ENCODE measurements at places on chromosomes 16 and 17.

- no peak for DNase-seq
Measured at GRCh38 chr17:3594051-3594800, 15.0 kb downstream of the TRPV1 start.

DNA sequence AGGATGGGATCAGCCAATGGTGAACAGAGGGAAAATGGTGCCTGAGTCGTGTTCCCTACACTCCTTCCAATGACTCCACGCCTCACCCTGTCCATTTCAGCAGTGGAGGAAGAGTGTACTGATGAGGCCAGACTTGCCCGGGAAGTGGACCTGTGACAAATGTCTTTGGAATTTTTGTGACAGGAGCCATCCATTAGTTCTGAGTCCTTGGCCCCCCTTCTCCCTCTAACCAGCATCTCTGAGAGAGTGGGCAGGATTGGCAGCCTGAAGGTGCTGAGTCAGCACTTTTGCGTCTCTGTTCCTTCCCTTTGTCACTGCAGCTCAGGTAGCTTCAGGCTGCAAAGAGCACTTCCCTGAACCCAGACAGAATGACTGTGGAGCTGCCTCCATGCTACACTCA, 30.8 kb downstream of the BEAN1 start:
- DNase-seq: no peak

- DNase-seq: no peak
Measured at GRCh38 chr16:69820926-69821541, 58.9 kb downstream of the WWP2 start.

DNA sequence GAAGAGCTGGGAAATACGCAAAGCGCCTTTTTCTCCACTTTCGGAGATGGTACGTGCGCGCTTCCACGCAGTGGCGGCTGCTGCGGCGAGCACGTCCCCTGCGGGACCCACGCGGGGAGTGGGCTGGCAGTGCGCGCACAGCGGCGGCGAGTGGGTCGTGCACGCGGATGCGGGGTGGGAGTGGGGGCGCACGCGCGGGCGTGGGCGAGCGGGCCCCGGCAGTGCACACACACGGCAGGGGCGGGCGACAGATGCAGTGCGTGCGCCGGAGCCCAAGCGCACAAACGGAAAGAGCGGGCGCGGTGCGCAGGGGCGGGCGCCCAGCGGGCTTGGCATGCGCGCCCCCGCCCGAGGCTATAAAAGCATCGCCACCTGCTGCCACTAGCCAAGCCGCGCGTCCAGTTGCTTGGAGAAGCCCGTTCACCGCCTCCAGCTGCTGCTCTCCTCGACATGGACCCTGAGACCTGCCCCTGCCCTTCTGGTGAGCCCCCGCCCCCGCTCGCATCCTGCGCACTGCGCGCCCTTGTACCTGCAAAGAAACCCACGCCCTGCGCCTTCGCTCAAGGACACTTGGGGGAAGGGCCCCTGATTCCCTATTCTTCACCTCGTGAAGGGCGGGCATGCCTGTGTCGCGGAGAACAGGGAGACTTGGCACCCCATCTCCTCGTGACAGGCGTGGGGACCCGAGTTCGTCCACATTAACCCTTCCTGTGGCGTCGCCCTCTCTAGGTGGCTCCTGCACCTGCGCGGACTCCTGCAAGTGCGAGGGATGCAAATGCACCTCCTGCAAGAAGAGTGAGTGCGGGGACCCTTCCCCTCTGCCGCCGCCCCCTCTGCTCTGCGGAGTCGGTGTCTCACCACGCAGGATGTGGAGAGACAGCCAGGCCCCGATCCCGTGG, at the start of gene MT3:
Gene MT3 (plus strand): TSS at position 388 of the 899 bp plus-strand sequence. CDS start 63 bp downstream, at position 451.
- peak; percentile 26 for DNase-seq

DNA sequence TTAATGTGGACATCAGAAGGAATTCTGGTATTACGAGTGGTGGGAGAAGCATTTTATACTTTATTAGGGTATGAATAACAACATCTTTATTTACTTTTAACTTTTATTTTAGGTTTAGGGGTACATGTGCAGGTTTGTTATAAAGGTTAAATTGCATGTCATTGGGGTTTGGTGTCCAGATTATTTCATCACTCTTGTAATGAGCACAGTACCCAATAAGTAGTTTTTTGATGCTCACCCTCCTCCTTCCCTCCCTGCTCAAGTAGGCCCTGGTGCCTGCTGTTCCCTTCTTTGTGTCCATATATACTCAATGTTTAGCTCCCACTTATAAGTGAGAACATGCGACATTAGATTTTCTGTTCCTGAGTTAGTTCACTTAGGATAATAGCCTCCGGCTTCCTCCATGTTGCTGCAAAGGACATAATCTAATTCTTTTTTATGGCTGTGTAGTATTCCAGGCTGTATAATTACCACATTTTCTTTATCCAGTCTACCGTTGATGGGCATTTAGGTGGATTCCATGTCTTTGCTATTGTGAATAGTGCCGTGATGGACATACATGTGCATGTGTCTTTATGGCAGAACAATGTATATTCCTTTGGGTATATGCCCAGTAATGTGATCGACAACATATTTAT, 456.2 kb downstream of the XYLT1 start:
- no peak for DNase-seq

GRCh38 chr17:48392857-48393256, 37.2 kb downstream of the SKAP1 start:
- DNase-seq: no peak

GRCh38 chr17:4834681-4835020, 1.5 kb downstream of the MINK1 start:
- no peak for DNase-seq

DNA sequence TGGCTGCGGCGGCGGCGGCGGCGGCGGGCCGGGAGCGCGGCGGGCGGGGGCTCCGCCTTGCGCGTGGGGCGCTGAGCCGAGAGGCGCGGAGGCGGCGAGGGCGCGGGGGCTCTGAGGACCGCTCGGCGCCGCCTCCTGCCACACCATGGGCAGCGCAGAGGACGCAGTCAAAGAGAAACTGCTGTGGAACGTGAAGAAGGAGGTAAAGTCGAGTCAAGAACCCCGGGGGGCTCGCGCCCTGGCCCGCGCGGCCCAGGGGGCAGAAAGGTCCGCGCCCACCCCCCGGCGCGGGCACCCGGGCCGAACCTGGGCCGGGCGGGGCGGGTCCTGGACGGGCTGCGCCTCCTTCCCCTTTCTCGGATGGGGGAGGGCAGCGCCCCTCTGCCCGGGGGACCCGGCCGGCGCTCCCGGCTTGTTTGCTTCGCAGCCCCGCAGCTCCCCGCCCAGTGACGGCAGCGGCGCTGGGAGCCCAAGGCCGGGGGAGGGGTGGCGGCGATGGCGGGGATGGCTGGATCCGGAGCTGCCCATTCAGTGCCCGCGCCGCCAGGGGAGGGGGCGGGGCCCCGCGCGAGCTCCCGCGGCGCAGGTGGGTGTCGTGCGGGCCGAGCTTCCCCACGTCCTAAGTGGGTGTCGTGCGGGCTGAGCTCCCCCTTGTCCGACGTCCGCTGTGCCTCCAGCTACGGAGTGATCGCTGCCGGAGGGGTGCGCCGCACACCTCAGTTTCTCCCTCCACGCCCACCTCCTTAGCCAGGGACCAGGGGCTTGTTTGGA, 428 bp downstream of the SGSM2 start:
- peak; percentile 61 for DNase-seq

DNA sequence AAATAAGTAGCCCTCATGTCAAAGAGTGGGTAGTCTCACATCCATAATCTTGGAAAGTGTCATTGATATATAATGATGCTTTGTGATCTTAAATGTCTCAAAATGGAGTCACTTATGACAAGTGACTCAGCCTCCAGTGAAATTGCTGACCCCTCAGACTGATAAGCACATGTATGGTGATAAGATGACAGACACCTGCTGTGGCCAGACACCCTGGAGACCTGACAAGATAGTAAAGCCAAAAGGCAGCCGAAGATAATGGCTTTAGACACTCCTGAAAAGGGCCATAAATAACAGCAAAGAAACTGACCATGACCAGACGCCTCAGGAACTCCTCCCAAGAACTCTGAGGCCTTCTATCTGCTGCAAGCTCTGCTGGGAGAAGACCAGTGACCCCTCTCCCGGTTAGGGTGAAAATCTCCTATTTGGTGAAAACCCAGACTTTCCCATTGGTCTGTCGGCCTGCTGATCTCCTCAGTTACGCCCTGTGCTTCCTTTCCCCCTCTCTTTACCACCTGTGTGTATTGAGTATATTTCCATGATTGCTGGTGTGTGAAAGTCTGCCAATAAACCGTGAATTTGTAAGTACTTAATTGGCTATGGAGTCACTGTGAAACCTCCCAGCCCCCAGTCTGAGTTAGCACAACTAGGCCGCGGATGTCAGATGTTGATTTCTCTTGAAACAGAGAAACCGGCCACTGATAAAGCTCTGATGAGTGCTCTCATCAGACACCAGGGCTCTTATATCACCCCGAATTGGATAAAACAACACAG, 226.7 kb upstream of the MYOCD start:
- no peak for DNase-seq

DNA sequence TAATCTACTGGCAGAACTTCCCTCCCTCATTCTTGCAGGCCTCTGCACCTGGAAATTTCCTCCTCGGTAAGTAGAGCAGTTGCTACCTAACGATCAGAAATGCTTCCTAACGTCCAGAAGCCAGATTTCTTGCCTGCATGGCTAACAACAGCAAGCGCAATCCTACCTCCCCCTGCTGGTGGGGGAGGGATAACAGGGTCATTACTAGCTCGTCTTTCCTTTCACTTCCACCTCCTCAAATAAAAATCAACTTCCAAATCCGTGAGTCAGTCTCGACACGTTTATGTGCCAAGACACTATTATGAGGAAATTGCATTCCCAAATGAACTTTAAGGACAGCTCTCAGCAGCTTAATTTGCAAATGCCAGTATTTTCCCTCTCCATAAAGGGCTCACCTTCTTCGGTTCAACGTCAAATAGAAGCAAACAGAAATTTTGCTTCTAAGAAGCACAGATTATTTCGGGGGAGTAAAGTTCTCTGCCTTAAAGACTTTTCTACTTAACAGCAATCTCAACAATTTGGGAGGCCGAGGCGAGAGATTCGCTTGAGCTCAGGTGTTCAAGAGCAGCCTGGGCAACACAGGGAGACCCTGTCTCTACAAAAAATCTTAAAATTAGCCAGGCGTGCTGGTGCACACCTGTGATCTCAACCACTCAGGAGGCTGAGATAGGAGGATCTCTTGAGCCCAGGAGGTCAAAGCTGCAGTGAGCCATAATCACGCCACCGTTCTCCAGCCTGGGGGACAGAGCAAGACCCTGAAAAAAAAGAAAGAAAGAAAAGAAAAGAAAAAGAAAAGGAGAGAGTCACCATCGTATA, 188.6 kb upstream of the PSMD7 start:
- DNase-seq: no peak

DNA sequence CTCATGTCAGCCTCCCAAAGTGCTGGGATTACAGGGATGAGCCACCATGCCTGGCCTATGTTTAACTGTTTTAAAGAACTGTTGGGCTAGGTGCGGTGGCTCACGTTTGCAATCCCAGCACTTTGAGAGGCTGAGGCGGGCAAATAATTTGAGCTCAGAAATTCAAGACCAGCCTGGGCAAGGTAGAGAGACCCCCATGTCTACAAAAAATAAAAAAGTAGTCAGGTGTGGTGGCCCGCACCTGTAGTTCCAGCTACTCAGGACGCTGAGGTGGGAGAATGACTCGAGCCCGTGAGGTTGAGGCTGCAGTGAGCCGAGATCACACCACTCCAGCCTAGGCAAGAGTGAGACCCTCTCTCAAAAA, 1.9 kb upstream of the ITGAL start:
- DNase-seq: no peak

DNA sequence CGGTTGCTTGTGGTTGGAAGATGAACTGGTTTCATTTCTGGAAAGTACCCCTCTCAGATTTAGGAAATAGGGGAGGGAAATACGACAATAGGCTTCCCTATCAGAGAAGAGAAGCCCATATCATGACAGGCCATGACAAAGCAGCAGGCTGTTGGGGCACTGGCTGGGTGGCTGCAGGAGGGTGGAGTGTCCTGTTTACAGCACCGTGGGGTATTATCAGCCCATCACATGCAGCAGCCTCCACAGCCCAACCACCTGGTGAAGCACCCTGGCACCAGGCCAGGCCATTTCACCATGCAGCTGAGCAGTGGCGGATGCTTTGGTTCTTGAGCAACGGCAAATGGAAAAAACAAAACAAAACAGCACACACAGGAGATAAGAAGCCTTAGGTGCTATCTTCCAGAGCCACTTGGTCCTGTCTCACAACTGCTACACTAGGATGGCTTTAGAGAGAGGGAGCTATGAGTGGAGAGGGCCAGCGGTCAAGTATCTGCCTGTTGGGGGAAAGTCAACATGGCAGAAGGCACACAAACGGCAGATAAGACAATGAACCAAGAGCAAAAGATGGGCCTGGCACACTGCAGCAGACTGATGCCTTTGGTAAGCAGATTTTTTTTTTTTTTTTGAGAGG, 24.2 kb downstream of the FAM117A start:
- DNase-seq: peak; percentile 98

- no peak for DNase-seq
Measured at GRCh38 chr17:73430848-73431247, 119.0 kb upstream of the CDC42EP4 start.

DNA sequence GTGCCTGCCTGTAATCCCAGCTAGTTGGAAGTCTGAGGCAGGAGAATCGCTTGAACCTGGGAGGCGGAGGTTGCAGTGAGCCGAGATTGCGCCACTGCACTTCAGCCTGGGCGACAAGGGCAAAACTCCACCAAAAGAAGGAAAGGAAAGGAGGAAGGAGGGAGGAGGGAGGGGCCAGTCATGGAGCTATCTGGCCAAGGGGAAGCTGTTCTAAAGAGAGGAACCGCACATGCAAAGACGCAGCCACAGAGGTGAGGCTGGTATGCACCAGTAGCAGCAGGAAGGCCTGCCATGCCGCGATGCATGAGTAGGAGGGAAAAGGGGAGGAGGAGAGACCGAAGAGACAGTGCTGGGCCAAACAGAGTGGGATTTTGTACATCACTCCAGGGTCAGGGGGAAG, 35.9 kb downstream of the HSBP1 start:
- no peak for DNase-seq

GRCh38 chr17:55735731-55736405, 13.2 kb upstream of the TMEM100 start:
- DNase-seq: no peak

DNA sequence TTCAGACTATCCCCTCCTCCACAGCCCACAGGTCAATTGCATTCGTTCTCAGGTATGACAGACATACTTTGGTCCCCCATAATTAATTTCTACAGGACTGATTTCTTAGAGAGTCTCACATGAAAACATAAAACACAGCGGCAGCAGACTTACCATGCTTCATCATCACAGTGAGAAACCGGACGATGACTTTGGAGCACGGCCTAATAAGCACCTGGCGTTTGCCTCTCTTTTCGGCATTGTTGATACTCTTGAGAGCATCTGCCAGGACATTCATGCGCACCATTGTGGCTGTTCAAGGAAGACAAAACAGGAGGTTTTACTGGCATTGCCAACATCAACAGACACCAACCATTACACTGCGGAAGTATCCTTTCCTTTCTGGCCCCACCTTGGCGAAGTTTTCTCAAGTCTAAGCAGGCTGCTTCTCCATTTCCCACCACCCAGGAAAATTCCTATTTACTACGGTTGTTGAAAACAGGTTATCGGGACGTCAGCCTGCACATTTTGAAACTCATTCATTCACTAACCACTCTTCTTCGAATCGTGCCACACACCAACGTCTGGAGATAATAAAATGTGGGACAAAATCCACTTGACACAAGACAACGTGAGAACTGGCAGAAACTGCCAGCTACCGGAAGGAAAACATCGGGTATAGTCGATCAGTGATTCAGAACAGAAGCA, 1.2 kb downstream of the RPS15A start:
- DNase-seq: no peak
